ENCODE measurements at places on chromosomes 1 and 21.

- no peak for DNase-seq
Measured at GRCh38 chr1:213596729-213597128, 391.0 kb upstream of the PROX1 start.

DNA sequence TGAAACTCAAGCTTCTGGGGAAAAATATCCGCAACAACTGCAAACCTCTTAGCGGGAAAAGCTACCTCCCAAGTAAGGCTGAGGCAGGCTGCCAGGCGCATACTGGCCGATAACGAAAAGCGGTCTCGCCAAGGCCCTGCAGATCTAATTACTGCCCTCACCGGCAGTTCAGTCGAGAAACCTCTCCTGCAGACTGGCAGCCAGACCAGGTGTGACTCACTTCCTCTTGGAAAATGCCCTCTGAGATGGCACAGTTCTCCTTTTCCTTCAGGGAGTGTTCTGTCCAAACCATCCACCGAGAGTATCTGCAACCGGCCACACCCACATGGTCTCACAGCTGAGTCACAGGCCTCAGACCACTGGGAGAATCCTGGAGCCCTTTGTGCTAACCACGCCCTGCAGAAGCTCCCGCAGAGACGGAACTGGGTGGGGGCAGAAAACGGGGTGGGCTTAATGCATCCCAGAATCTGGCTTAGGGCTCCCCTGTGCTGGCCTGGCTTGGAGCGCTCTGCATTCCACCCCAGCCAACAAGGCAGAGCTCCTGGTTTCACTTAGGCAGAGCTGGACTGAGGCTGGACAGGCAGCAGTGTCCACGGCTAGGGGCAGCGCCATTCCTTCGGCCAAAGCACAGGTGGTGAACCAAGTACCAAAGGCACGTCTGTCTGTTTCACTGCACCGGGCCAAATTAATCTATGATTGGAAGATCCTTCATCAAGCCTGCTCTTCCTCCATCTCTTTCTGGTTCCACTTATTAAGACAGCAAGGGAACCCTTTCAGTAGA is 1.2 kb downstream of the S100A10 start:
- no peak for DNase-seq

DNA sequence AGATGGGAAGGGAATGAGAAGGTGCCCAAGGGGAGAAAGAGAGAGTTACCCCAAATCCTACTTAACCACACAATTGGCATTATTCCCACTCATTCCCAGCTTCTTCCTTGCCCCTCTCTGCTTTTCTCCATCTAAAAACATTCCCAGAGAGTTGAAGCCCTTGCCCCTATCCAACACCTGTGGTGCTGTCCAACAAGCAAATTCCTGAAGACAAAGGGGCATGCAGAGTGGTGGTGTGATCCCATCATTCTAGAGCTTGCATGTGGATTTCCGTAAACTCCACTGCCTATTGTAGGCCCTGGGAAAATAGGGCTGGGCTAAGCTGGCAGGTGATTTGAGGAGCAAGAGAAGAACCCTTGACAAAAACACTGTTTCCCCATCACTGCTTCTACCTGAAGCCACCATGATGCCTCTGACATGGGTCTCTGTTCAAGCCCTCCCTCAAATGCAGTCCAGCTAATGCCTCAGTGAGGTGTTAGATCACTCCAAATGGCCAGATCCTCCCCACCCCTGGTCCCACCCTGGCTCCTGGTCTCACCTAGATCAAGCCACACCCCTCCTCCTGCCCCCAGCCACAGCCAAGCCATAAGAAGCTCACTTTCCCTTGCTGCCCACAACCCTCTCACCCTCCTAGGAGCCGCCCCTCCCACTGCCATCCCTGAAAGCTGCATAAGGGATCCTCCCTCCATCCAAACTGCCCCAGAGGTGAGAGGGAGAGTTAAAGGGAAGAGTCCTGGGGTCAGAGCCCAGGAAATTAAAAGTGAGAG is 29.5 kb downstream of the SYT2 start:
- DNase-seq, result no peak

GRCh38 chr1:93416183-93416582 is 31.7 kb upstream of the FNBP1L start:
- no peak for DNase-seq

DNA sequence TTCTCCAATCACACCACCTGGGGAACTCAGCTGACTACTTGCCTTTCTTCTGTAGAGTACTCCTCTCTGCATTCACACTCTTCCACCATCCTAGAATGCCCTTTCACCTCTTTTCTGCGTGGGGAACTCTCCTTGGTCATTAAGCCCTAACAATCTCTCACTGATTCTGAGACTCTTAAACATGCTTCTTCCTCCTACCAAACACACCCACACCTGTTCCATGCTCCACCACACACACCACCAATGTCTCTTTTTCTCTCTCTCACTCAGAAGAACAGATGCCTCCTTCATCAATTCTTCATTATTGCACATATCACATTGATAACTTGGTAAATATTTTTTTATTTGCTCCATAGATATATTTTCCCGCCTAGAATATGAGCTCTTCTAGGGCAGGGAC is 53.6 kb downstream of the WARS2 start:
- no peak for DNase-seq

DNA sequence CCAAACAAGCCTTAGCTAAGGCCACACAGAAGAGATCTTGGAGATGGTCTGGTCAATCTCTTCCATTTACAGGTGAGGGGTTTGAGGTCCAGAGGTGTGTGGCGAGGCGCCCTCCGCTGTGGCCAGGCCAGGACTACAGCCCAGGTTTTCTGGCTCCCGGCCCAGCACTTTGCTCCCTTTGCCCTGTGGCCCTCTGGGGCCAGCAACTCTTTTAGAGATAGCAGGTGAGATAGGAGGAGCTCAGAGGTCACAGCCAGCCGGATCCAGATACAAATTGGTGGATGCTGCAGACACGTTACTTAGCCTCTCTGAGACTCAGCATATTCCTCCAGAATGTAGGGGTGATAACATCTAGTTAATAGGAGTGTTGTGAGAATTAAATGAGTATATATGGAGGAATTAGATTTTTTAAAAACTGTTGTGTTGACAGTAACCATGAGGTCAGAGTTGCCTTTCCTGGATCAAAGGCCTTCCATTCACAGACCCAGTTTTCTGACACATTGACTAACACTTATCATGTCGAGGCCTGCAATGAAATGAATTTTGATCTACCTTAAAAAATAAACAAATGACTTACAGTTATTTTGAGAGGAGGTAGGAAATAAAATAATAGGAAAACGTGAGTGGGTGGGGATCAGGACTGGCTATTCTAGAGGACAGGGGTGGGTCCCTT is 16.6 kb downstream of the TEX35 start:
- no peak for DNase-seq

DNA sequence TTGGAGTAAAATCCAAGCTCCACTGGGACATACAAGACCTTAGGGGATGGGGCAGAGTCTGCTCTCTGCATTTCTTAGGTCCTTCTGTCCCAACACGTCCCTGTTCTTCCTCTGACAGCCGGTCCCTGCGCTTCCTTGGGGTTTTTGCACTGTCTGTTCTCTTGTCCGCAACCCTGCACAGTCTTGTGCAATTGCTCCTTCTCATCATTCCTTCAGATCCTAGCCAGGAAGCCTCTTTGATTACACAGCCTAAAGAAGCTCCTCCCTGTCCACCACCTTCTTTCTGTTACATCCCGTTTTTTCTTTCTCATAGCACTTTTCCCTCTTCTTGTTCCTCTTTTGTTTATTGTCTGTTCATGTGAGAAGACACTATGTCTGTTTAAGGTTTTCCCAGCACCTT is 19.9 kb downstream of the ACOT11 start:
- DNase-seq, result no peak

GRCh38 chr1:90386899-90387720 is 330.0 kb downstream of the BARHL2 start:
- no peak for DNase-seq

DNA sequence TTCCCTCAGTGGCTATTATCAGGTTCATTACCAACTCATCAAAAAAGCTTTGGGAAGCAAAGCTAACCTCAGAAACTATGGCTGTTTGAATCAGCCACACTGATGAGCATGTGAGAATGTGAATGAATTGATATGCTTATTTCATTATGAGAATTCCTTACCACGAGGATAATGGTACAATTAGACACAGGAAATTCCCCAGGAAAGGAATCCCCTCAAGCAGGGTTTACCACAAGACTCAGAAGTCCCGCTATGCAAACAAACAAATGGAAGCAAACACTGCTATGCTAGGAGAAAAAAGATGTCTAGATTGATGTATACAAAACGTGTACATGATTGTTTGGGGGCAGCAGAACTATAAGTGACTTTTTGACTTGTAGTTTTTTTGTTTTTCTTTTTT is 205.0 kb downstream of the HMCN1 start:
- DNase-seq, result no peak

- no peak for DNase-seq
Measured at GRCh38 chr1:66175098-66175497, 358.9 kb upstream of the SGIP1 start.

DNA sequence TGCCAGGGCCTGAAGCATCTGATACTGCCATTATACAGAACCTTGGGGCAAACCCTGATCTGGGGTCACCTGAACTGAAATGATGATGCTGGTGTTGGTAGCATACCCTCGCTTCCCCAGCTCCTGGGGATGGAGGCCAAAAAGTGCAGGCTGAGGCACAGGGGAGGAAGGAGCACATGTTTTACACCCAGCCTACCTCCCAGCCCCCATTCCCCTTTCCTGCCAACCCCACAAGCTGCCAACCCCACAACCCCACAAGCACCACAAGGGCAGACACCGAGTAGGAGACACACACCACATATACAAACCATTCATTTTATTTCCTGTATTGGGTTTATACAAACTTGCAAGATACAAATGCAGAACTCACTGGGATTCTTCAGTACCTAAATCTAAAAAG is 4.8 kb upstream of the GOLT1A start:
- DNase-seq, result peak; percentile 18

- DNase-seq, result no peak
Measured at GRCh38 chr1:10755970-10756521, 40.4 kb downstream of the CASZ1 start.

- DNase-seq, result no peak
Measured at GRCh38 chr1:47629201-47629600, 191.4 kb downstream of the FOXD2 start.

Data from GDM1 (cell line).